ENCODE measurements at places on chromosomes 4 and X. TPM values are rescaled to one million over a fixed set of nuclear protein-coding genes. Genes with fewer than 3 reads are reported as not detected.
A peak's percentile ranks its signal among the peaks of the same experiment; 100 is the strongest.

GRCh38 chr4:112063260-112063659, 82.0 kb upstream of the FAM241A start:
- no peak for DNase-seq

The SLC9B1 gene
- 0.54 TPM for total RNA-seq

- DNase-seq: peak; percentile 15
These were observed 675 bp downstream of the PRIMPOL start for GRCh38 chr4:184649971-184650855.

The GUCY1B1 gene
- total RNA-seq: 23.6 TPM

DNA sequence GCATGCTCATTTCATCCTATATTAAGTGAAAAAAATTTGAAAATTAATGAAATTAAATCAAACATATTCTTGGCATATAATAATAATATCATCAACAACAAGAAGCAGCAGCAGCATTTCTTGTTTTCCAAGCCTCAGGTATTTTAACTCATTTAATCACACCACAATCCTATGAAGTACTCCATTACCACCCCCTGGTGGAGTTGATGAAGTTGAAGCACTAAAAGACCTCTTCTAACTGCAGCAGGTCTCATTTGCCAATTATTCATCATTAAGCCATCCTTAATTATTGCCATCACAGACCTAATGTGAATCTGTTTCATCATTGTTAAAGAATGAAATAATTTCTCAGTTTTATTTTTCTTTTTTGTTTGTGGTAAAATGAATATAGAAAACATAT, 801.4 kb upstream of the GRID2 start:
- DNase-seq: no peak

- DNase-seq: no peak
These were observed 223.7 kb upstream of the DIPK2B start for GRCh38 chrX:45424326-45424725.

The PHOX2B gene
- not detected for total RNA-seq

GRCh38 chrX:17564689-17565409, 172.4 kb upstream of the SCML1 start:
- no peak for DNase-seq

The SOX3 gene
- total RNA-seq: not detected

- DNase-seq: no peak
These were observed 49.6 kb upstream of the PROM1 start for GRCh38 chr4:16133406-16133805.

GRCh38 chr4:4783847-4784246, 75.6 kb upstream of the MSX1 start:
- DNase-seq: no peak

DNA sequence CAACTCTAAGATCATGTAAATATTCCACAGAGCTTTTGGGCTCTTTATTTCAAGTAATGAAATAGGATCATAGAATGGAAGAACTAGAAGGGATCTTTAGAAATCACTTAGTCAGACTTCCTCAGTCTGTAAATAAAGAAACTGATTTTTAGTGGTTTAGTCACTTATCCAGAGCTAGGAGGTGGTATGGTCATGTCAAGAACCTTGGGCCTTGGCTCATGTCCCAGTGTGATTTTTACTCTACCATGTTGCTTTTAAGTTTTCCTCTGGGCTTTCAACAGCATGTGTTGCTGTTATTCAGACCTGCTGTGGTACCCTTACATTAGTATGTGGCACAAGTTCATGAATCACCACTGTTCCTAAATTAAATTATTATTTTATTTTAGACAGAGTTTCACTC, 184.9 kb downstream of the FRAS1 start:
- DNase-seq: no peak

DNA sequence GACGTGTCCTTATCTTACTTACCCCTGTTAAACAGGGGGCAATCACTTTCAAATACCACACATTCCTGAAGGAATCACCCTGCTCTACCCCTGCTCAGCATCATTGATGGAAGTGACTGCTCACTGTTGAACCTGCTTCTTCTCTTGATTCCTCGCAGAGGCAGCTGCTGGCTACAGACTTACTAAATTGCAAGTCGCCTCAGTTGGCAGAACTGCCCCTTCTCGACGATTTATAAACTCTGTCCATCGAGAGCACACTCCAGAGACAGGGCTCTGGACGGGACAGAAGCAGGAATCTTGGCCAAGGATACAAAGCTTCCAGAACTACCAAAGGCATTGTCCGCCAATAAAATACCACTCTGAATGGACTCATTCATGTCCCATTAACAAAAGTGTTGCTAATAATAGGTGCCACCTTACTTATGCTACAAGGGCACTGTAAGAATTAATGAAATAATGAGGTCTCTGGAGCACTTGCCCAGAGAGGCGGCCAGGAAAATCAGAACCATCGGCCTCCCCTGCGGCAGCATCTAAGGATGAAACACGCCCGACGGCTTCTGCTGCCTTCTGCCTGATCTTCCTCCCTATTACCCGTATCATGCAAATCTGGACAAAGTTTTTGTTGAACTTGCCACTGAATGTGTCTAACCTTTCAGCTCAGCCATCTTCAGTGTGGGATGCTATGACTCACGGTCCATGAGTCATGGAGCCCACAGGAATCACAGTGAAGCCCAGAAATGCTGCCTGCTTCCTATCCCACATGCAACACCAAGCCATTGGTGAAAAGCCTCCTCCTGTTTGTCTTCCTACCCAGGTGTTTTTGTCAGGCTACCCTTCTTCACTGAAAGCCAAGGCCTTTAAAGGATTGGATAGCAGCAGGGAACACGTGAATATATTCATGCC, 164.9 kb downstream of the MAML3 start:
- peak; percentile 68 for DNase-seq

DNA sequence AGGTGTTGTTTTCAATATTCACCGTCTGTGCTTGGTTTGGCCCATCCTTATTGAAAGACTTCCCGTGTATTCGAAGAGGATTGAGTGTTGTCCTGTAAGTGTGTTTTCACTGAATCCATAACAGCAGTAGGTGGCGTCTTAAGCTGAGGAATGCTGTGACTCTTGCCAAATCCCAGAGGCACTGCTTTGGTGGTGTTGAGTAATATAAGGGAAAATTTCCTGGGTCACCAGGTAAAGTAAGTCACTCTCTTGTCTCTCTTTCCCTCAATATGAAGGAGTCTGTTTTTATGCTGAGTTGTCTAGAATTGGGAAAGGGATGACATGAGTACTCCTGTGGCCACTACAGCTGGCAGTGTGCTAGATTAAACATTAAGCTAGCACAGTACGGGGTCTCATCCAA, 146.7 kb upstream of the ZXDB start:
- no peak for DNase-seq

GRCh38 chr4:31349907-31350306, 629.7 kb downstream of the PCDH7 start:
- DNase-seq: no peak

DNA sequence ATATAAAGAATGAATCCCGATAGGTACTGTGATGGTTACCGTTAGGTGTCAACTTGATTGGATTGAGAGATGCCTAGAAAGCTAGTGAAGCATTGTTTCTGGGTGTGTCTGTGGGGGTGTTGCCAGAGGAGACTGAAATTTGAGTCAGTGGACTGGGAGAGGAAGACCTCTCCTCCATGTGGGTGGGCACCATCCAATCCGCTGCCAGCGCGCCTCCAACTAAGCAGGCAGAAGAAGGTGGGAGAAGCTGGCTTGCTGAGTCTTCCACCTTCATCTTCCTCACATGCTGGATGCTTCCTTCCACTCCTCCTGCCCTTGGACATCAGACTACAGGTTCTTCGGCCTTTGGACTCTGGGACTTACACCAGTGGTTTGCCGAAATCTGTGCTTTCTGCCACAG, 40.1 kb downstream of the WFS1 start:
- DNase-seq: no peak

DNA sequence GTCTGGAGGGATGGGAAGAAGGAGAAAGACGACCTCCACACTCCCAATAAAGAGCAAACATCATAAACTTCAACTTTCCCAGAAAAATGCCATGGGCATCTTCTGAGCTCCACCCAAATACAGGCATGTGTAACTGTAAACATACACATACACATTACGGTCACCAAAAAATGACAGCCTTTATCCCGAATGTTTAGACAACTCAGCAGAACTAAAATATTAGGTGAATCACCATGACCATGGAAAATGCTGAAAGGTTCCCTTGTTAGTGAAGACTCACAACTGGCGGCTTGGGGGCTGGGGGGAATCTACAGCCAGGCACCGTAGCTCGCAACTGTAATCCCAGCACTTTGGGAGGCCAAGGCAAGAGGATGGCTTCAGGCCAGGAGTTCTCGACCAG, 33.0 kb downstream of the PRKX start:
- no peak for DNase-seq

- no peak for DNase-seq
These were observed 322.4 kb upstream of the CPEB2 start for GRCh38 chr4:14679906-14680305.

- no peak for DNase-seq
These were observed 5.9 kb downstream of the ARHGEF38 start for GRCh38 chr4:105558277-105558676.

- no peak for DNase-seq
These were observed 385 bp downstream of the DCLK2 start for GRCh38 chr4:150078579-150079080.

DNA sequence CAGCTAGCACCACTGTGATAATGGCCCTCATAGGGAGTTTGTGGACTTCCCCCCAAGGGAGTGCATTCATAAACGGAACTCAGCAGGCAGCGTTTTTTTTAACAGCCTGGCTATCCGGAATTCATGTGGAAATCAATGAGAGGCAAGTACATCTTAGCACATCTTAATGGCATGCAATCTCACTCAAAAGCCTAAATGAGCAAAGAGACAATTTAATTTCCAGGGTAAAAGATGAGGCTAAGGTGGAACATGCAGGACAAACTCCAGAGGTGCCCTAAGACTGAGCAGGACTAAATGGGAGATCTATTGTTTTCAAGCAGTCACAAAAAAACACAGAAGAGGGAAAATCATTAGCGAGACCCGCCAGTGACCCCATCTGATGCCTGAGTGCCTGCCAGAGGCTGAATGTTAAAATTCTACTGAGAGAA, 243.5 kb upstream of the KCNIP4 start:
- no peak for DNase-seq

GRCh38 chrX:7047951-7048350, 99.6 kb upstream of the STS start:
- no peak for DNase-seq

The STAP1 gene
- not detected for total RNA-seq

DNA sequence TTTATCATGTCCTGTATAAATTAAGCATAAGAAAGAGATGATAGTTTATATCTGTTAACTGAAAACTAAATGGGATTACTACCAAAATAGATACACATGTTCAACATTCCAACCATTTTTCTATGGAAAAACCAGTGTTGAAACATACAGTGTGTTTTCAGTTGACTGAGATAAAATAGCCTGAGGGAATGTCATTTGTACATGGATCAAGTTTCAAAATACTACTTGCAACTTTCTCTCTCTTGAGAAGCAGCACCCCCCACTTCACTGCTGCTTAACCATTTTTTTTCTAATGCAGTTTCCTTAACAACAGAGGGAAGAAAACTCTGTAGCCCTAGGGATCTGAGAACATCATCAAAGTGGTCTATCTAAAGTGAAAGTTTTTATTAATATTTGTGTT, 70.8 kb downstream of the NPNT start:
- DNase-seq: no peak

The CYSLTR1 gene
- 1.7 TPM for total RNA-seq

The NKX6-1 gene
- total RNA-seq: not detected

The CTAG1B gene
- not detected for total RNA-seq

- DNase-seq: no peak
These were observed 694.8 kb upstream of the INTU start for GRCh38 chr4:126937846-126938422.

The TMEM271 gene
- total RNA-seq: not detected

The UNC5C gene
- total RNA-seq: 1.7 TPM

DNA sequence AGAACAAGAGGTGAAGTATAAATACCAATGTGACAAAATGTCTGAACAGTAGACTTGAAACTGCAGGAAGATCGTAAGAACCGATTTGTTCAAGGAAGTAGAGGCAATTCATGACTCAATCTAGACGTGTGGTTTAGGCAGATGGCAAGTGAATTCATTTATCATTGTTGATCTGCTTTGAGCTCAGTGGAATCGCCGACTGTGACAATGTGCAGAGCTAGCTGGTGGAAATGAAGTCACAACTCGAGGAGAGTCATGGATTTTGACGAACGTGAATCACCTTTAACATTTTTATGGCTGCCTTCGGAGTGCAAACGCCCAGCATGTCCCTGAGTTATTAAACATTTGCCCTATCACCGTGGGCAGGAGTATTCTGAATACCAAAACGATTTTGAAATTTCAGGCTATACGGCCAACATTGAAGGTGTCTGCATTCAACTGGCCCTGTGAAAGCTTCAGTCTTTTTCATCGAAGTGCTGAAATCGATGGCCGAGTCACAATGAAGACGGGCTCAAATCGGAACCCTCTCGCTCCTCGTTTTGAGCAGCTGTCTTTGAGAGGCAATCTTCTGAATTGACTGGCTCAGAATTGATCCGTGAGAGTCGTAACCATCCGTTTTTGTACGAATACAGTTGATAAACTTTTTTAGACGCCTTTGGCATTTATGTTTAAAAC, 689 bp upstream of the OGT start:
- no peak for DNase-seq

The CXCL10 gene
- 0.66 TPM for total RNA-seq

The SMS gene
- 41.0 TPM for total RNA-seq

DNA sequence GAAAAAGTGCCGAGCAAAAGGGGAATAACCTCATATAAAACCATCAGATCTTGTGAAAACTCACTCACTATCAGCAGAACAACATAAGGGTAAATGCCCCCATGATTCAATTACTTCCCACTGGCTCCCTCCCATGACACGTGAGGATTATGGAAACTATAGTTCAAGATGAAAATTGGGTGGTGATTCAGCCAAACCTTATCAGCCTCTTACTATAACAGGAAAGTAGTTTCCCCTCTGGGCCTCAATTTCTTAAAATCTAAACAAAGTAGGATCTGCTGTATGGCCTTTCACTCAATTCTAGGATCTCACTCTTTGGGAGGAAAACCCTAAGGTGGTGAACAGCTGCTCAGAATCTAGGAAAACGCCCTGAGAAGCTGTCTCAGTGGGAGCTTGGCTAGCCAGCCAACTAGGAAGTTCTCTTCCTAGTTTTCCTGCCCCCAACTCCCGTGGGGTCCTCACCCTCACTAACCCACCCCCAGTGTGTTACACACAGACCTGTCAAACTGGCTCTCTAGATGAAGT, 1017.1 kb upstream of the HS3ST1 start:
- DNase-seq: no peak

DNA sequence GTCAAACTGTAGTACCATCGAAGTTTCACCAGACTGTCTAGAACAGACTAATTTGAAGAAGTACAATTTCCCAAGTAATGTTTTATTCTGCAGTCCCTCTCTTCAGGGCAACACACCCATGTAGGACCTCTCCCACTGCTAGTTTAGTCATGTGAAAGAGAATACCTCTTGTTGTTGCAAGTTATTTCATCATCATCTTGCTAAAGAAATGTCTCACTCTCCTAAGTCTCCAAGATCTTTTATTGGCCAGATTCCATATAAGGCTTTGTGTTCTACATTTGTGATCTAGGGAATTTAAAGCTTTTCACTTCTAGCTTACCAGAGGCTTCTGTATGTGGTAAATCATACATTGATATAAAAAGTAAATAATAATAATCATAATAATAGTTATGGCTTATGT, 745.3 kb upstream of the MAGEB2 start:
- no peak for DNase-seq

GRCh38 chr4:128227991-128228571, 59.5 kb downstream of the PGRMC2 start:
- no peak for DNase-seq

The DCHS2 gene
- 0.10 TPM for total RNA-seq

GRCh38 chr4:68077737-68078136, 51.9 kb downstream of the TMPRSS11F start:
- no peak for DNase-seq

GRCh38 chr4:146154057-146154456, 21.5 kb upstream of the LSM6 start:
- DNase-seq: no peak

Data from heart left ventricle (tissue), 16 donors.